Sciatic nerve (tissue), 2 donors: ENCODE measurements at places on chromosomes 2 and 18. TPM values are rescaled to one million over a fixed set of nuclear protein-coding genes. Genes with fewer than 3 reads are reported as not detected.

Gene GAD1
- 0.36 TPM for total RNA-seq

Gene PAIP2B
- 25.6 TPM for total RNA-seq

DNA sequence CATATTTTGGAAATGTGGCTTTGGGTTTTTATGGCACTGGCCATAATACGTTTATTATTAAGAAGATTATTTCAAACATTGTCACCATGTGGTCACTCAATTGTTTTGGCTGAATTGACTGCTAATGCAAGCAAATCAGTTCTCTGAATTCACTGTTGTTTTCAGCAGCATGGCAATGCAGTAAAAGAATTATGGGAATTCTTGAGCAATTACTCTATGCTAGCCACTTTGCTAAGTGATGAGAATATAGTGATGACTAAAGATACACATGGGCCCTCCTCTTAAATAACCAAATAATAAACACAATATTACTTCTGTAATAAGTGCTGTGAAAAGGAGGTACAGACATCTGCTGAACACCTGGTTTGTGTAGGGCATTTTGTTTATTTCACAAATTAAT is 58.0 kb upstream of the FANCL start:
- no peak for DNase-seq

GRCh38 chr2:211494536-211494935 is 938.1 kb downstream of the CPS1 start:
- no peak for DNase-seq

Gene HK2
- total RNA-seq = 15.7 TPM

GRCh38 chr2:235659767-235660322 is 166.0 kb downstream of the AGAP1 start:
- DNase-seq = no peak

Gene DOK6
- total RNA-seq = 14.1 TPM

- peak; percentile 69 for DNase-seq
Observed at GRCh38 chr18:79200546-79201268, 131.5 kb downstream of the ATP9B start.

GRCh38 chr2:23423873-23424680 is 39.1 kb downstream of the KLHL29 start:
- no peak for DNase-seq

- DNase-seq = no peak
Observed at GRCh38 chr2:71670430-71670795, 217.1 kb downstream of the DYSF start.
